ACHN (cell line): ENCODE measurements at places on chromosomes 4 and X.
A peak's percentile ranks its signal among the peaks of the same experiment; 100 is the strongest.

- peak; percentile 39 for DNase-seq
Measured at GRCh38 chrX:41781500-41781899, 57.5 kb downstream of the GPR82 start.

DNA sequence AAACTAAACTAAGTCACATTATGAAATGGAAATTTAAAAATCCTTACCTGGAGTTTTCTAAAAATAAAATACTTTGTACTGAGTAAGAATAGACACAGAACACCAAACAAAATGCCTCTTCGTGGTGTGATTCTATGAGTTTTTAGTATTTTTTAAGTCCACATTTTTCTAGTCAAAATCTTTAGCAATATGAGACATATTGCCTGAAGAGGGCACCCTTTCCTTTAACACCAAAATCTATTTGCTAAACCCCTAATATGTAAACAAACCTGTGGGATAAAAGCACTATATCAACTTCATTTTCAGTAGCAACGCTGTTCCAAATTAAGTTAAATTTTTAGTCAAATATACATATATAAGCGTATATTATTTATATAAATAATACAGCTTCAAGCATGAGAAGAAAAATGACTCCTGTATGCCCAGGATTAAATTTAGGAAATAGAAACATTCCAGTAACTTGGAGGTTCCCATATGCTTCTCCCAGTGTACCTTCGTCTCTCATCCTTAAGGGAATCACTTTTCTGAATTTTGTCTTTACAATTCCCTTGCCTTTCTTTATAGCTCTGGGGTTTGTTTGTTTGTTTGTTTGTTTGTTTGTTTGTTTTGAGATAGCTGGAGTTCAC is 23.0 kb upstream of the PGM2 start:
- DNase-seq = peak; percentile 57

- DNase-seq = peak; percentile 6
Measured at GRCh38 chrX:142804085-142804484, 221.6 kb upstream of the SPANXN4 start.

DNA sequence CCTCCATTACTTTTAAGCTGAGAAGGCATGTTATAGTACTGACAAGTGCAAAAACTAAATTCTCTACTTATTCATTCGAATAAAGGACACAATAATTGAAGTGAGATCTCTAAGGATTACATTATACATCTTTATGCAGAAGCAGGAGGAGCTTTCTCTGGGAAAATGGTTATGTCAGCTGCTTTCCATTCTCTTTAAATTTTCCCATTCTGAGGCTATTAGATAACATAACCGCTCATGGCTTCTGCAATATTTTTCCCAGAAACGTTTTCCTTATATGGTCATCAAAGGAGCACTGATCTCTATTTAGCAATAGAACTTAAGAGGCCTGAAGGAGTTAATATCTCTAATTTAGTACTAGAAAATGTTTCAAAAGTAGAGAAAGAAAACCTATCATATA is 221.6 kb downstream of the NSUN7 start:
- DNase-seq = no peak

- no peak for DNase-seq
Measured at GRCh38 chrX:137034508-137034872, 695 bp upstream of the GPR101 start.
